ENCODE measurements at places on chromosomes 5 and 9. TPM values are rescaled to one million over a fixed set of nuclear protein-coding genes. Genes with fewer than 3 reads are reported as not detected.

Gene CCDC171
- total RNA-seq, result 5.8 TPM

Gene TLX3
- not detected for total RNA-seq

Gene PCDHB6
- 0.59 TPM for total RNA-seq

Gene RLN2
- not detected for total RNA-seq

Gene OTP
- total RNA-seq, result under 0.01 TPM

Gene FSTL4
- total RNA-seq, result not detected

Gene TAF1L
- total RNA-seq, result not detected

Gene SOWAHA
- total RNA-seq, result under 0.01 TPM

Gene ERCC8
- total RNA-seq, result 20.0 TPM

Gene IL5
- not detected for total RNA-seq

Gene SPINK5
- total RNA-seq, result not detected

- DNase-seq, result no peak
Measured at GRCh38 chr5:102638912-102639652, 116.0 kb upstream of the PAM start.

DNA sequence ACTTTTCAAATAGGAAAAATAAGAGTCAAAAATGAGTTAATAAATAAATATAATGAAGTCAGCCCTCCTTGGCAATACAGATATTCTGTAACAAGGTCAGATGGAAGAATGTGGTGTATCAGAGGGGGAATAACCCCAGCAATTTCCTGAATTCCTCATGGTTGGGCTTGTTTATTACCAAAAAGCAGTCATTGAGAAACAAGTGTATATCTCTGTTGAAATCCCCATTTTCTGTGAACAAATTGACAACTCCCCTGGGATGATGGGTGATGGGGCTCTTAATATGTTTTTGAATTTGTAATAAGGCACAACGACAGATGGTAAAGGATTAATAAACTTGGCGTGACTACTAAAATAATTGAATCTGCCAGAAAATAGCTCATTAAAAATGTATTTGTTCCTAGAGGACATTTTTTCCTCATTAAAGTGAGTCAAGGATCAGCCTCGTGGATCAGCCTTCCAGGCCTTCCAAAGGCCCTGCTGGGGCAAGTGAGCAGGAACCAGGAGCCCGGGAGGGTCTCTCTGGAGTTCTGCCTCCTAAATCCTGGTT is 34.2 kb downstream of the THBS4 start:
- no peak for DNase-seq

GRCh38 chr5:76663573-76663972 is 40.4 kb upstream of the F2RL2 start:
- no peak for DNase-seq

DNA sequence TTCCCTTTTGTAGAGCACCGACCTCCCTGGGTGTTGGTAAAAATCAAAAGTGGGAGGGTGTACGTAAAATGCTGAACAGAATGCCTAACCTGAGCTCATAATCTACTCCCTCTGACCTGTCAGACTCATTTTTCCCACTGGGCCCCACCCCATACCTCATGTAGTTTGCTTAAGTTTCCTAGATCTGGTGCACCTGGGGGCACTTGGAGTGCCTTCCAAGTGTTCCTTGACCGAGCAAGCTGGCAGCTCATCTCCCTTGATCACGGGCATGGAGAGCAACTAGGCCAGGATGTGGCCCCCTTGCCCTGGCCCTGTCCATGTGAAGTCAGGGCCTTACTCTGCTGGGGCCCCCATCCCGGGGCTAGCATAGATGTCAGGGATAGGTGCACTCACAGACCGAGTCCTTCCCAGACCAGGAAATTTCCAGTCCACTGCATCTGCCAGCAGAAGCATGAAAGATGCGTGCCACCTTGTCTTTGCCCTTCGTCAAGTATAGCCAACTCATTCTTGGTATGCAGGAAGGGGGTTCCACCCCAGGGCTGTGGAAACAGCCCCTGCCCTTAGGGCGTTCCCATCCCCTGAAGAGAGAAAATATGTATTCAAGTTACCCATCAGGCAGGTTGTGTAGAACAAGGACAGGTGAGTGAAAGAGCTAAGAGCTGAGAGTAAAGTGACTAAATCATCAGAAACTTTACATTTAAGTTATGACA is 41.9 kb downstream of the SLC22A5 start:
- peak; percentile 71 for DNase-seq

DNA sequence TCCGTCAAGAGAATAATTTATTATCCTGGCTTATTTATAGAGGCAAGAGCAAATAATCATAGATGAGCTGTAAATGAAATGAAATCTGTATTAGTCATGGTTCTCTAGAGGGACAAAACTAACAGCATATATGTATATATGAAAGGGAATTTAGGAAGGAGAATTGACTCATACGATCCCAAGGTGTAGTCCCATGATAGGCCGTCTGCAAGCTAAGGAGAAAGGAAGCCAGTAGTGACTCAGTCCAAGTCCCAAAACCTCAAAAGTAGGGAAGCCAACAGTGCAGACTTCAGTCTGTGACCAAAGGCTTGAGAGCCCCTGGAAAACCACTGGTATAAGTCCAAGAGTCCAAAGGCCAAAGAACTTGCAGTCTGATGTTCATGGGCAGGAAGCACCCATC is 515.9 kb upstream of the CYLC2 start:
- no peak for DNase-seq

DNA sequence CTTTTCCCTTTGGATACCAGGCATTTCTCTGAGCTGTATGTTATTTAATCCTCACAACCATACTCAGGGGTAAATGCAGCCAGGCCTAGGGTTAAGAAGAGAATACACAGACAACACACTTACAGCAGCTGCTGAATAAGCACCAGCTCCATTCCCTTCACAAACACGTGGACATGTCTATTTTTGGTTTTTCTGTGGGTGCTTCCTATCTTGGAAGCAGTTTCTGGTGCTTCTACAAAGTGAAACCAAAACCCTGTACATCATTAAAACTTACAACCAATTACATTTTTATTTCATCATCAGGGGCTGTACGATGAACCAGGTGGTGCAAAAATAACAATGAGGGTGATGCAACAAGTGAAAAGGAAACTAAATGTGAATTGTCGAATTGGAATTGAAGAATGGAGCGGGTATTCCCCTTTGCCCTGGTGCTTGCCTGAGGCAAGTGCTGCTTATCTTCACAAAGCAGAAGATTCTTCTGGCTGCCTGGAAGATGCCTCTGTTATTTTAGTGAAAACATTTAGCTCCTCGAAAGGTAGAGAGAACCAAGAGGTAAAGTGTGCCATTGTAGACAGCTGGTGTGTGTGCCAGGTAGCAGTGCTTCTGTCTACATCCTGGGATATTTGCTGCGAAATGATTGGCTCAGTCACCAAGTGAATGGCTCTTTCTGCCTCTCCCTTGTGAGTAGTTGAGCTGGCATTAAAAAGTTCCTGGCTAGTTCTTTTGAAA is 18.6 kb upstream of the IFNB1 start:
- no peak for DNase-seq

DNA sequence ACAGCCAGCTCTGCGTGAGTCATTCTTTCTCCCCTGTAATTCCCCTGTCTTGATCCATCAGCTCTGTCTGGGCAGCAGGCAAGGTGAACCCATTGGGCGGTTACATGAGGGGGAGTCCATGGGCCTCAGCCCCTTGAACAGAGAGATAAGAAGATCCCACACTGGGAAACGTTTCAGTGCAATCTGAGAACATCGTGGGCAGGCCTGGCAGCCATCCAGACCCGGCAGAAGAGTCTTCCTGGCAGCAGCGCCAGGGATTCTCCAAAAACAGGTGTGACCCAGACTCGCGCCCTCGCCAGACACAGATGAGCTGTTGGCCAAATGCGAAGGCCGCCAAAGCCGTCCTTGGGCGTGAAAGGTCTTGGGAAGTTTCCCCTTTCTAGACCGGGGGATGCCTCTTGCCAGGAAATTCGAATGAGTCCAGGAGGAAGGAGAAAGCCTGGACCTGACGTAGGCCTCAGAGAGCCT is 6.4 kb upstream of the SLC12A7 start:
- DNase-seq, result no peak

GRCh38 chr5:94375801-94376200 is 242.6 kb downstream of the KIAA0825 start:
- no peak for DNase-seq

DNA sequence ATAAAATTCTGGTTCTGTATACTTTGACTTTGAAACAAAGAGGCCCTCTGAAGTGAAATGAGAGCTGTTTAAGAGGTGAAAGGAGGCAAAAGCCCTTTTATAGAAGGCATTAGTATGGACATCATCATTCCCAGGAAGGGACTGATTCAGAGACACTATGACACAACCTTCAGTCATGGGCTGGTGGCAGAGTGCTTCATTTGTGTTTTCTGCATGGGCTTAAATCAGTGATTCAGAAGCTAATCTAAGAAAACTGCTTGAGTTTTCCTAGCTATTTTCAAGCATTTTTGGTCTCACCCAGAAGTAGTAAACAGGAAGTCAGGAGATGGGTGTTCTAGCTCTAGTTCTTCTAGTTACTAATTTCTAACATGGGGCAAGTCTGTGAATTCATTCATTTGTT is 288.9 kb downstream of the TRPM3 start:
- DNase-seq, result peak; percentile 39

GRCh38 chr9:130426883-130427282 is 17.9 kb upstream of the ASS1 start:
- peak; percentile 100 for DNase-seq

DNA sequence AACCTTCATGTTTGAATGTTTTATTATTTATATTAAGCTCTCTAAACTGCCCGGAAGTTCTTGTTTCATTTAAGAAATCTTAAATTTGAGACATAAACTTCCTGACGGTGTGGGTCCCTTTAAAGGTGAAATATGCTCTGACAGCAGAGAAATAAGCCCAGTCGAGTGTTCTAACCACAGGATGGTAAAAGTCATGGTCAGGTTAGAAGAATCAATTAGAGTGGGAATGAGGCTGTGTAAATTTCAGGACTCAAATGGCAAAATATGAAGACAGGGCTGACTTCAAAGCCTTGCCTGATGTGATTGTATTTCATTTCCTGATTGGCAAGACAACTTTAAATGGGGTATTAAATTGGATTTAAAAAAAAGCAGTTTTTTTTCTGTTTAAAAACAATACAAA is 432.9 kb upstream of the BRINP1 start:
- no peak for DNase-seq

Measured in osteoblast (primary cell).